CD4-positive, alpha-beta T cell treated with Interleukin-15 for 4 hours (primary cell): ENCODE measurements at places on chromosomes 11 and 22.

DNA sequence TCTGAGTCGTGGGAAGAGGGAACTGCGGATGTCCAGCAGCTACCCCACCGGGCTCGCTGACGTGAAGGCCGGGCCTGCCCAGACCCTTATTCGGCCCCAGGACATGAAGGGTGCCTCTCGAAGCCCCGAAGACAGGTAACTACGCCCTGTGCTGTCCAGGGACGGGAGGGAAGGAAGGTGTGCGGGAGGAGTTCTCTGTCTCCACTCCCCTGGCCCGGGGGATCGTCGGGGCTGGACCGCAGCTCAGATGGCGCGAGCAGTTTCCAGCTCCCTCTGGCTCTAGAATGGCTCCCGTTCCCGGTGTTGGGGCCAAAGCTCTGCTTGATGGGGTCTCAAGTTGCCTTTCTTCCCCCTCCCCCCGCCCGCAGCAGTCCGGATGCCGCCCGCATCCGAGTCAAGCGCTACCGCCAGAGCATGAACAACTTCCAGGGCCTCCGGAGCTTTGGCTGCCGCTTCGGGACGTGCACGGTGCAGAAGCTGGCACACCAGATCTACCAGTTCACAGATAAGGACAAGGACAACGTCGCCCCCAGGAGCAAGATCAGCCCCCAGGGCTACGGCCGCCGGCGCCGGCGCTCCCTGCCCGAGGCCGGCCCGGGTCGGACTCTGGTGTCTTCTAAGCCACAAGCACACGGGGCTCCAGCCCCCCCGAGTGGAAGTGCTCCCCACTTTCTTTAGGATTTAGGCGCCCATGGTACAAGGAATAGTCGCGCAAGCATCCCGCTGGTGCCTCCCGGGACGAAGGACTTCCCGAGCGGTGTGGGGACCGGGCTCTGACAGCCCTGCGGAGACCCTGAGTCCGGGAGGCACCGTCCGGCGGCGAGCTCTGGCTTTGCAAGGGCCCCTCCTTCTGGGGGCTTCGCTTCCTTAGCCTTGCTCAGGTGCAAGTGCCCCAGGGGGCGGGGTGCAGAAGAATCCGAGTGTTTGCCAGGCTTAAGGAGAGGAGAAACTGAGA lies 1.4 kb downstream of the ADM start:
- no peak for DNase-seq

- no peak for DNase-seq
Observed at GRCh38 chr11:17407575-17407974, 19.1 kb upstream of the KCNJ11 start.

DNA sequence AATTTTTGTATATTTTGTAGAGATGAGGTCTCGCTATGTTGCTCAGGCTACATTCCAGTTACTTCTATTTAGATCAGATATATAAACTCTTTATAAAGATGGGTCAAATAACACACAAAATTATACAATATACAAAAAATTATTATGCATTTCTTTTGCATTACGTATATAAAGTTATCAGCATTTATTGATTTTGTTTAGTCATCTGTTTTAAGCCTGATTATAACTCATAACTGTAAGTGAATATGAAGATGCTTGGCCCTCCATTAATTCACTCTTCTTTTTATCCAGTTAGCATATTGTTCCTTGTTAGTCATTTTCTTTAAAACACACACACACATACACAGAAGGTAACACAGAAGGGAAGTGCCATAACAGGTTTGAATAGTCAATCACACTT lies 14.5 kb downstream of the AQP11 start:
- no peak for DNase-seq

DNA sequence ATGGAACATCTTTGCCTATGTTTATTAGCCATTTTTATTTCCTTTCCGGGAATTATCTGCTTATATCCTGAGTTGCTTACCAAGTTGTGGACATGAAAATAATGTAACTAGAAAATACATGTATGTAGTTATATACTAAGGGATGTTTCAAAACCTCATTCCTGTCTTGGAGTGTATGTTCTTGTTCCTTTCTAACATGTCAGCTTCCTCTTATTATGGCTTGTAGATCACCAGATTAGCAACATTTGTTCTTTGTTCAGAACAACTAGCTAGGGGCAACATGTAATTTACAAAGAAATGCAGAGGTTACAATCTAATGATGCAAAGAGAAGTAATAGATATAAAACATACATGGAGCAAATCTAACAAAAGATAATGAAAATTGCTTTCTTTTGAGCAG lies 13.1 kb upstream of the TMEM123 start:
- no peak for DNase-seq

GRCh38 chr11:72038491-72038890 lies 39.8 kb downstream of the IL18BP start:
- no peak for DNase-seq

GRCh38 chr11:62959422-62959980 lies 25.3 kb downstream of the SLC22A6 start:
- DNase-seq: no peak

- DNase-seq: no peak
Observed at GRCh38 chr11:45082744-45083543, 63.5 kb upstream of the PRDM11 start.

DNA sequence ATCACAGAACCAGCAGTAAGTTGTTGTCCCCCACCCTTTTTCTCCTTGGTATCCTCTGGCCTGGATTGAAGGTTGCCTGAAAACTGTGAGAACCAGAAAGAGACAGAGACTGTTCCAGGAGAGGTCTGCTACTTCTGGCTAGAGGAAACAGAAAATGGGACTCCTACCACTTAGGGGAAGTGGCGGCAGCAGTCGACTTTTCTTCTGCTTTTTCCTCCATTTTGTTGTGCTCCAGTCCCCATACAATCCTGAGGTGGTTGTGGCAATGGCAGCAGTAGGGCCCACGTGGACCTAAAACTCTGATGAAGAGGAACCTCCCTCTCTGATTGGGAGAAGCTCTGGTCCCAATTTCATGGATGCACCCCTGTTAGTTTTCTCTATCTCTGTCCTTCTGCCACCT lies 76.0 kb upstream of the SORL1 start:
- DNase-seq: no peak
